Hematopoietic multipotent progenitor cell treated with erythropoietin and hydrocortisone succinate and interleukin-3 and kit ligand, for 4 days (in vitro differentiated cells): ENCODE measurements at places on chromosomes 5 and 9.

- DNase-seq = no peak
Measured at GRCh38 chr5:55853818-55854217, 2.7 kb downstream of the IL31RA start.

GRCh38 chr9:91949946-91950664 lies at the start of gene ROR2:
Gene ROR2 (minus strand): TSS chr9:91950228.
- DNase-seq = peak; percentile 75

GRCh38 chr9:78397454-78397853 lies 100.5 kb downstream of the PSAT1 start:
- DNase-seq = no peak

DNA sequence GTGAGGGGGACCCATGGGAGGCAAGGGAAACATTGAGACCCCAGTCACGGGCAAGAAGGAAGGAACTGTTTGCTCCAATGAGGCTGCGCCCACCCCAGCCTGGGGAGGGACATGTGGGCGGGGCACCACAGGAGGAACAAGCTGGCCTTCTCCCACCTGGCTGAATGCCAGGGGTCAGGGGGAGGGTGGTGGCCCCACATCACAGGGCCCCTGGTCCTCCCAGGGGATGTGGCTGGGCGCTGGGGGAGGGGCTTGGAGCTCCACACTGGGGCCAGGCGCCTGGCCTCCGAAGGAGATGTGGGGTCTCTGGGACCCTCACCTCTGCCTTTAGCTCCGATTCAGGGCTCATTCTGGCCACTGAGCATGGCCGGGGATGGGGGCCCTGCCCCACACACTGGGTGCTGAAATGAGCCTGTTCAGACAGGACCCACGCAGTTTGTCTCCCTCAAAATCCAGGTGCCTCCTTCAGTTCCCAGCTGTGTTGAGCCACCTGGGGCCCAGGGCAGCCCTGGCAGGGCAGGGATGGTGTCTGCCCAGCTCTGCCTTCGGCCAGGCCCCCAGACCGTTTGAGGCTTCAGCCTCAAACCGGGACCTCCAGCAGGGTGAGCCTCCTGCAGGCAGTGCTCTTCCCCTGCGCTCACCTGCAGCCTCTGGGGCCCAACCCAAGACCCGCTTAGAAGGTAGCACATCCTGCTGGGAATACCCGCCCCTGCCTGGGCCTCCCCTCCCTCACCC lies 33.2 kb upstream of the NOTCH1 start:
- peak; percentile 55 for DNase-seq

DNA sequence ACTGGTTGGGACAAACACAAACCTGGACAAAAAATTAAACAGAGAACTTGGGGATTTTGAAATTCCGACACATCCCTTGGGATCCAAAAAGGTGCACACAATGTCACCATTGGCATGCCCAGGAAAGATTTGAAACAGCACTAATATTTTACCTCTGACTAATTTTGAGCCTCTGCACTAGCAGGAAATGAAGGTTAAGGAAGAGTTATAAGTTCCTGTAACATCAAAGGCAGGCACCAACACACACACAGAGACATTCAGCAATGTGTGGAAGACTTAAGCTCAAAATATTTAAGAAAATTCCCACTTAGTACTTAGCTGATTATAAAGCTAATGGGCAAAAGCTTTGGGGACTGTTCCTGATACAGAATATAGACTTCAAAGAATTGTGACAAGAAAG lies 247.0 kb downstream of the CDH9 start:
- no peak for DNase-seq

DNA sequence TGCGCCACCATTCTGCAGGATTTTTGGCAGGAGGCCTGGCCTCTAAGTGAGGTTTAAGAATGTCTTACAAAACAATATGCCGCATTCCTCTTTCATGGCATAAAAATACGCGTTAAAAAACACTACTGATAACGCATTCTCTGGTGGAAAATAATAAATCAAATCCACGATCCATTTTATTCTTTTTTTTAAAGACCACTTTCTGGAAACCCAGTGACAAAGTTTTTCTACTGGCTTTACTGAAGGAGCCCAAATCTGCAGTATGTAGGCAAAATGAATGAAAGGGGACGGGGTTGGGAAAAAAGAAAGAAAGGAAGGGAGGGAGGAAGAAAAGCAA lies 2.0 kb downstream of the SV2C start:
- no peak for DNase-seq

- peak; percentile 61 for DNase-seq
Measured at GRCh38 chr9:104961238-104961637, 33.3 kb upstream of the ABCA1 start.

GRCh38 chr5:151597749-151598148 lies 6.6 kb upstream of the FAT2 start:
- peak; percentile 5 for DNase-seq

DNA sequence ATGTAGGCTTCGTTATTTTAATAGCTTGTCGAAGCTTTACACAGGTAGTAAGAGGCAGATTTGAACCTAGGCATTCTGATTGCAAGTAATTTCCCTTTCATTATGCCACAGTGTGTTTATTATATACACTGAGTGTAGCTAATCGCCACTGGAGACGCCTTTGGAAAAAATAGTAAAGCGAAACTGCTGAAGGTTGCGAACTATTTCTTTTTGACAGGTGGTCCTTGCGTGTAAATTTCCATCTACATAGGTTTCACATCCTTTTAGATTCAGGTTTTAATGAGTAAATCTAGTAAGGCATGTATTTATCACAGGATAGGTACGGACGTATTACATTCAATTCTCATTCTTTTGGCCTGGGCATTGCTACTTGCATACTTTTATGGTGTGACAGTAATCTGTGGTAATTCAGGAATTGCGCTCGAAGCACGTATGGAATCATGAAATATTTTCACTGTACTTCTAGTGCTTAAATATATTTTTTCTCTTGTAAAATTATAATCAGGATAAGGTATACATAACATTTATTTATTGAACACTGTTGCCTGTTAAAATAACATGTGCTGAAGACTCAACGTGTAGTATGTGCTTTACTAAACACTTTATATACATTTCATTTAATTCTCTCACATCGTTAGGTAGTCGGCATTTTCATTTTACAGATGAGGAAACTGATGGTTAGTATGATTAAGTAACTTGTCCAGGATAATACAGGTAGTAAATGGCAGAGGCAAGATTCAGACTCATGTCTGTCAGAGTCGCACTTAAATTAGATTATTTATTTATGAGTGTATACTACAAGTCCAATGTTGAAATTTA lies 1.8 kb downstream of the MARCHF6 start:
- DNase-seq = peak; percentile 63

- no peak for DNase-seq
Measured at GRCh38 chr5:132556153-132556762, 519 bp upstream of the RAD50 start.

DNA sequence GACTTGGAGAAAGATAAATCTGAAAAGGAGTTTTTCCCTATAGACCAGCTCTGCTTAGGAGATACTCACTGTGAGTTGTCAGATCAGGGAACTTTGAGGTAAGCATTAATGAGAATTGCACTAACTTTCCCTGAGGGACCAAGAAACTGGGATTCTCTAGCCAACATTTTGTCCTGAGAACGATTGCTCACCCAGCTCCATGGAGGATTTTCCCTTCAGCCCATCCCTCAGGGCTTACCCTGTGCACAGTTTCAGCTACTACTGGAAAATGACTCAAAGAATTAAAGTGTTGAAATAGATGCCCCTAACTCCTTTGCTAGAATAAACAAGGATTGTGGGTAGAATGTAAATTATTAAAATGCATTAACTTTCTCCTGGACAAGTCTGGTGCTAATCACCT lies 237.2 kb upstream of the IL12B start:
- DNase-seq = no peak

- no peak for DNase-seq
Measured at GRCh38 chr5:134083517-134083916, 31.0 kb upstream of the TCF7 start.

GRCh38 chr5:66710557-66711088 lies 114.4 kb downstream of the MAST4 start:
- no peak for DNase-seq

DNA sequence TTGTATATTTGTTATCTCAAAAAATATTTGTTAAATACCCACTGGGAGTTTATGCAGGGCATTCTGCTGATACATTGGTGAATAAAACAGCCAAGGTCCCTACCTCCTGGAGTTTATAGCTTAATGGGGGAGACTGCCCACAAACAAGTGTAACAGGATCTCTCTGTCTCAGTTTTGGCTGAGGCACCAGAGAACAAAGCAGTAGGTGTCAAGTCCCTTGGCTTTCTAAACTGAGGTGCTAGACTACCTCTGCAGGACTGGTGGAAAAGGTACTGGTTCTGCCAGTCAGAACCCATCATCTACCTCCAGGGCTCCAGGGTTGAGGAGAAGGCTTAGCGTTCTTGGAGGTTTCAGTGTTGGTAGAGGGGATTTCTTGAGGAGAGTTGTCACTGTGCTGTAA lies 188.4 kb upstream of the ELL2 start:
- DNase-seq = no peak

DNA sequence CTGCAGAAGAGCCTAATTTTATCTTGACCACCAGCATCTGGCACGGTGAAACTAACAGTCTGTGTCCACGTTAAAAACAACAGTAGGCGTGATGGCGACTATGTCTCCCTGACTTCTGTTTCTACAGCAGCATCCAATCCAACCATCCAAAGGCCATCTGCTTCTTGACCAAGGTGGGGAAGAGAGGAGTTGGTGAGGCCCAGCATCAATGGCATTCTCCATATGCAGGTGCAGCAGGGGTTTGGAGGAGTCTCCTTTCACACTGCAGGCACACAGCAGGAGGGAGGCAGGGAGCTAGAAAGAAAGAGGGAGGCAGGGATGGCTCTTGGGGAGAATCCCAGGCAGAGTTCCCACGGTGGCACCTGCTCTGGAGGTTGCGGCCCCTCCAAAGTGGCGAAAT lies 27.0 kb downstream of the MGAT1 start:
- DNase-seq = no peak

GRCh38 chr5:144183254-144183889 lies 12.7 kb downstream of the KCTD16 start:
- DNase-seq = peak; percentile 63

DNA sequence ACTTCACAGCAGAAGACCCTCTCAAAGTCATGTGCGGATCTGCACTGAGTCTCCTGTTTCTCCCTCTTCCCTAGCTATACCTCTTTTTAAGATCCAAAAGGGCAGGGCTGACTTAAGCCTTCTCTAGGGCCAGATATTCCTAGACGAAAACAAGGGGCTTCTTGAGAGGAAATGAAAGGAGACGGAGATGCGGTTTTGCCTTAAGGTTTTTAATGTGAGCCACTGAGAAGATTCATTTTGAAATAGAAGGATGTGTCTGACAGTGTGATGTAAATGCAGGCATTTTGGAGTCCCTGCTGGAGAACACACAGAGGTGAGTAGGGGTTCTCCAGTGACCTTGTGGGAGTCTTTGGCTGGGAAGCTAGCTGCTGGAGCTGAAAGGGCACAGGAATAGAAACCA lies 15.6 kb upstream of the IL12B start:
- no peak for DNase-seq

DNA sequence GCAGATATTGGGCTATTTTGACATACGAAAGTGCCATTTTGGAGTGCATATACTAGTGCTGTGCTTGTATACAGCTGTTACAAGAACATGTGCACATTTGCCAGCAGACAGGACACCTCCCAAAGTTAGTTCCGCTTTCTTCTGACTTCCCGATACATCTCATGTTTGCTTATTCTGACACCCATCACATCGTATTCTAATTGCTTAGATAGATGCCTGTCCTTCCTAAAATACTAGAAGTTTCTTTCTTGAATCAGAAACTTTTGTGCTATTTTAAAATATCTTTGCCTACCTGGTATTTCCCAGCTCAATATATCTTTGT lies 177.8 kb downstream of the TTLL11 start:
- peak; percentile 33 for DNase-seq

GRCh38 chr5:149647334-149647733 lies 66.0 kb downstream of the ARHGEF37 start:
- DNase-seq = no peak
